Esophagus mucosa (tissue), 1 donor: ENCODE measurements at places on chromosomes 5 and 9. TPM values are rescaled to one million over a fixed set of nuclear protein-coding genes. Genes with fewer than 3 reads are reported as not detected.
A peak's percentile ranks its signal among the peaks of the same experiment; 100 is the strongest.

Gene CREBRF
- 6.5 TPM for total RNA-seq

Gene TSSK1B
- 0.48 TPM for total RNA-seq

Gene BTNL8
- total RNA-seq: not detected

- ATAC-seq: peak; percentile 39
Measured at GRCh38 chr5:138789771-138790242, 36.6 kb downstream of the CTNNA1 start.

Gene UNC13B
- 31.0 TPM for total RNA-seq

GRCh38 chr5:125326150-125326510 is 579.7 kb upstream of the ZNF608 start:
- ATAC-seq: no peak

DNA sequence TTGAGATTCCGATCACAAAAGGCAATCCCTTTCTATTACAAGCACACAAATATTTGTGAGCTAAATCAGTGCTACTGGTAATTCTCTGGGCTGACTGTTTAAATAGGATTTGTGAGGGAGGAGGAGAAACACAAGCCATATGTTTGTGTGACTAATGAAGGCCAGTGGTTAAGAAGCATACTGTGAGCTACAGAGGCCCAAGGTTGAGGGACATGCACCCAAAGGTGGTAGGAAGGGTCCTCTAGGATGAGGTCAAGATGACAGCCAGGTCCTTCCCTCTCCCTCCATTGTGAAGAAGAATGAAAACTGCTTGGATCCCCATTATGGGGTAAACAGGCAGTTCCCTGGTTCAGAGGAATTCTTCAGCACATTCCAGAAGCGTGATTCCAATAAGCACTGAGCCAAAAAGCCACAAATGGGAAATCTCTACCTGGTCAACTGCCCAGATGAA is 83.9 kb downstream of the SPOCK1 start:
- ATAC-seq: no peak

DNA sequence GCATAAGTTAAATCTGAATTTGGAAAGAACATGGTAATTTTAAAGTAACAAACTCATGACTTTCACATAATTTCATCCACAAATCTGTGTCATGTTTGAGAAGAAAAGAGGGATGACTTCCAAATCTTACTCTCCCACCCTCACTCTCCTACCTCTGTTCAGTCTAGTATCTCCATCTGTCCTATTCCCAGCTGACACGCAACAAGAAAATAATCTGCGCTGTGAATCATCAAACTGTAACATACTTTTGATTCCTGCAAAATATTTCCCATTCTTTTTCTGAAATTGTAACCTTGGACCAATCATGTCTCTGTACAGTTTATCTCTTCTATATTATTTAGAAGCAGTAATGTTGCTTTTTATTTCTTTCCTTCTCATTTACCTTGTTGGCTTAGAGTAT is 91.4 kb downstream of the SLC12A2 start:
- no peak for ATAC-seq

GRCh38 chr5:156526081-156526925 is 199.3 kb downstream of the SGCD start:
- no peak for ATAC-seq
